ENCODE measurements at places on chromosomes 2 and 18.

DNA sequence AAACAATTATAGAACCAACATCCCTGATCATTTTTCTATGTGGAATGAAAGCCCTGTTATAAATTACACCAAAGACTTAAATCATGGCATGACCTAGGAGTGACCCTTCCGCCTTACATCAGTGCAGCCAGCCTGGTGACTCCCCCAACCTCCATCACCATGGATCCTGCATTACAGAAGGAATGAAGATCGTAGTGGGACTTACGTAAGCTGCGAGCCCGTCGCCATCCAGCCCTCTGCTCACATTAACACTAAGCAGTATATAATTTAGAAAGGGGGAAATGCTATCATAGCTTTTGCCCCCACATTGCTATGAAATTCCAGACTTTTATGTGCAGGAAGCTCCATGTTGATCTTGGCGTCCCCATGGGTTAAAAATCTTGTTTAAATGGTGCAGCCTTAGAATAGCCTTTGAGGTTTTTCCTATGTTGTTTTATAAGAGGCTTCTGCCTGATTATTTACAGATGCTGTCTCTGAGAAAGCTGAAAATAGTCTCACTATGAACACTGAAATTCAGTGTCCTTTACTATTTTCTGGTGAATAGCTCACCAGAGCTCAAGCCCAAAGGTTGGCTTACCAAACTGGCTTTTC lies 76.3 kb downstream of the COLEC12 start:
- no peak for DNase-seq

DNA sequence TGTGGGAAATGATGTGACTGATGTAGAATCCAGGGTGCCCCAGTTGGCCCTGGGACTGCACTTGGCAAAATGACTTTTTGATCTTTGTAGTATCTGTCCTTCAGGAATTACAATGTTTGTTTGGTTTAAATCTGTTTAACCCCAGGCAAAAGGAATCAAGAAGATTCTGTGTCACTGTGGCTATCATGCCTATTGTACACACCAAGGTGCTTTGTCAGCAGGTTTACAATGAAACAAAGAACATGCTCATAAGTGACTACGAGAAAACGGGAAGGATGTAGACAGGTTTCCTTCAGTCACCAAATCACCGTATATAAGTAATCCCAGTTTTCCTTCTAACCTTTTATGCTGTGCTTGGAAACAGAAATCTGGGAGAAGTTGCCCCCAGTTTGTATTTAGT lies 109.5 kb downstream of the RTN4 start:
- DNase-seq = no peak

DNA sequence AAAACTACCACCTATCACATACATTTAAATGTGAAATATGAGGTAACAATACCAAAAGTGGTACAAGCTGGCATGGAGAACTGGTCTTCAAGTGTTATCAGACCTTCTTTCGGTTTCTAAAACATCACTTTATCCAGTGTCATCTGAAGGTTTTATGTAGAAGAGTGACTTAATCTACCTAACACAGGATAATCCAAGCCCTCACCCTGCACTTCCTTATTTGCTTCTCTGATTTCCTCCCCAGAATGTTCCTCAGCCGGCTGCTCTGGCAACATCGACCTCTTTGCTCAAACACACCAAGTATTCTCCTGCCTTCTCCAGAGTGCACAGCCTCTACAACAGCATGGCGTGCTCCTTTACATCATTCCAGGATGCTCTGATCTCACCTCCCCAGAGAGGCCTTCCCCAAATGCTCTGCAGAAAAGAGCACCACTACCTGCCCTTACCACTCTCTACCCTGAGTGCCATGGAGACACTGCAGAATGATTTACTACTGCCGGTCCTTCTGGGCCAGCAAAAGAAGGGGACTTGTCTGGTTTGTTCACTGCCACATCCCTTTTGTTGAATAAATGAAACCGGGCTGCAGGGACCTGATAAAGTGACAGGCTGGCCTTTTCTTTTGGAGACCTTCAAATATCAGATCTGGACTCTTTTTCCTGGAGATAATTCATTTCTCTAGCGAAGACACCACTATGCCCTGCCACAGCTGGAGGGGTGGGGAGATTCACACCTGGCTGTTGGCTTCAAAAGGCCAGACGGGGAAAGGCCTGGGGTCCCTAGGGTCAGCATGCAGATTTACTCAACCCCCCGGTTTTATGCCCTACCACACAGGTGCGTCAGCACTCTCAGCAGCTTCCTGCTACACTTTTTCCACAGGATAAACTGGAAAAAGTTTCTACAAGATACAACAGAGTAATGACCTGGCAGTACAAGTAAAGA lies 42.0 kb downstream of the TTR start:
- DNase-seq = no peak

DNA sequence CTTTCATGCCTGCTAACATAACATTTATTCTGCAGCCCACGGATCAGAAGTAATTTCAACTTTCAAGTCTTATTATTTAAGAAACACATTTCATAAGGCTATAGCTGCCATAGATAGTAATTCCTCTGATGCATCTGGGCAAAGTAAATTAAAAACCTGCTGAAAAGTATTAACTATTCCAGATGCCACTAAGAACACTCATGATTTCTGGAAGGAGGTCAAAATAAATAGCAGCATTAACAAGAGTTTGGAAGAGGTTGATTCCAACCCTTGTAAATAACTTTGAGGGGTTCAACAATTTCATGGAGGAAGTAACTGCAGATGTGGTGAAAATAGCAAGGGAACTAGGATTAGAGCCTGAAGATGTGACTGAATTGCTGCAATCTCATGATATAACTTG lies 77.6 kb downstream of the CCDC148 start:
- no peak for DNase-seq

DNA sequence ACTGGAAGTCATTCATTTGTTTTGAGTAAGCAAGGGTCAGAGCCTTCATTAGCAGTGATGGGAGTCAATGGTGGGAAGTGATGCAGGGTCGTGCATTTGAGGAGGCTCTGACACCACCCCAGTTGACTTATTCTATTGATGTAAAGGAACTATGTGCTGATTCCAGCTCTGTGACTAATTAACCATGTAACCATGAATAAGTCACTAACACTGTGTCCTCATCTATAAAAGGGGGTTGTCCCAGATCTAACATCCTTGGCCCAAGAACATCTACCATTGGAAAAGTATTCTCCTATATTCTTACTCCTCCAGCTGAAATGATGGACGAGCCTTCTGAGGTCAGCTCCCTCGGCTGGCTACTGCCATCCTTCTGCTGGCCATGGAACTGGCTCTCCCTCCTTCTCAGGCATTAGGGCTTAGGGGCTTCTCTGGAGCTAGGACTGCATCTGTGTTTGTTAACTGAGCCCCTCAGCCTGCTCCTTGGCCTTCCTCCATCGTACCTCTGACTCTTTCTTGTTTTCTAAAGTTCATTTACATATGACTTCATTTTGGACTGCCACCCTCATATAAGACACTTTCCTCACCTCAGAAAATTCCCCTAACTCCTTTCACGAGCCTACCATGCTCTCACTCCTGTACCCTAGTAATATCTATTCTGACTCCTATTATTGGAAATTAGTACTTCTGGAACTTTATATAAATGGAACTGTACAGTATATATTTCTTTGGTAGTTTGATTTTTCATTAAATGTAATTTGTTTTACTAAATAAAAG lies 115.5 kb downstream of the KCTD1 start:
- no peak for DNase-seq

- DNase-seq = no peak
Measured at GRCh38 chr2:97742381-97742847, 29.0 kb downstream of the ZAP70 start.

DNA sequence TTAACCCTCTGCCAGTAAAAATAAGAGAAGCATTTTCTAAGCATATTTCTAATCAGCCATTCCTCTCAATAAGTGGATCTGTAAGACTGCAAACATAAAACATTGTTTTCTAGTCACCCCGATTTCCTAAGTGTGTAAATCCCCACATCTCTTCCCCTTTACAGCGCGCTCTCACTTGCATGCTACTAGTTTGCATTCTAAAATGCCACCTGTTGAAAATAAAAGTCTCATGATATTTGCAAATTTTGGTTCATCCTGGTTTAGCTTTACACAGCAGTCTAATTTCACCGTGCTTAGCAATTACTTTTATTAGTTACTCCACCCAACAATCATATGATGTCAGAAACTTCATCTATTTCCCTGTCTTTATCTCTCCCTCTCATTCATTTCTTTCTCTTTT lies 1230.7 kb upstream of the ZEB2 start:
- DNase-seq = no peak

DNA sequence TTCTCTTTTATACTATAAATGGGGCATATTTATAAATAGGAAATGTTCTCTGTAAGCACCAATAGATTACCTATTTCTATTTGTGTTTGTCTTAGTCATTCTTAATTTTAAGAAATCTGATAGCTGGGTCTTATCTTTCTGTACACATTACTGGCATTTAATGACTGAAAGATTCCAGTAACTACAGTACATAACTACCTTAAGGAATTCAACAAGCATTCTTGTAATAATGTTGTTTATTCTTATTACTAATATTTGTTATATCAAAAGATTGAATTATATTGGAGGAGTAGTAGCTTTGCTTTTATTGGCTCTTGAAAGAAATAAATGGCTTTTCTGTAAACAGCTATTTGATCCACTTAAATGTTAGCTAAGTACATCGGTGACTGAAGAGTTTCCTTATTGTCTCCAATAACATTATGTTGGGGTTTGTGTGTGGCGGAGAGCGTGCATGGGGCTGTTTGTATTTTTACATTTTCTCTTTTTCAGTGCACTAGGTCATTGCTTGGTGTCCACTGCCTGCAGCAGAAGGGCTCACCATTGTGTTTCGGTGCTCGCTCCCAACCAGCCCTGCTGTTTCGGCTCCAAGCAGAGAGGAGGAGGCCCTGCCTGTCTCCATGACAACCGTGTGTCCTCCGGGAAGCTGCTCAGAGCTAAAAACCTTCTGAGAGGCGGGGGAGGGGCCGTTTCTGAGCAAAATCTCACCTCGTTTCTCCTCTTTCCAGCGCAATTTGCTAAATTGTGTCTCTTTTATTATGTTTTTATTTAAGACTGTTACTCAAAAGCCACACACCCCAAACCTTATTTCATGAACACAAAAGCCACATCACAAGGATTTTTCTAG lies 112.5 kb upstream of the SLC38A11 start:
- no peak for DNase-seq

DNA sequence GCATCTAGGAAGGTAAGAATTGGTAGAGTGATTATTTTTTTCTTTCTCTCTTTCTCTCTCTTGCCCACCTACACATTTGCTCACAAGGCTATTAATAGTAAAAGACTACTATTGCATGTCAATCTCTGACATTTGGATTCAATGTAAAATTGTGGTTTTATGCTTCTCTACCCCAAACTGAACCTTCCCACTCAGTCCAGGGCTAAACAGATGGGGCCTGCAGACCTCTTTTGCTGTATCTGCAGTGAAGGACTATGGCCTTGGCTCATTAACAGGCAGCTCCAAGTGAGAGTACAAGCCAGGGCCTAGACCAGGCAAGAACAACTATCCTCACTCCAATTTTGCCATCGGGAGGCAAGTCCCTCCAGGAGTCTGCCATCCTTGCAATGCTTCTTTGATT lies 68.3 kb upstream of the ARL4C start:
- DNase-seq = no peak

DNA sequence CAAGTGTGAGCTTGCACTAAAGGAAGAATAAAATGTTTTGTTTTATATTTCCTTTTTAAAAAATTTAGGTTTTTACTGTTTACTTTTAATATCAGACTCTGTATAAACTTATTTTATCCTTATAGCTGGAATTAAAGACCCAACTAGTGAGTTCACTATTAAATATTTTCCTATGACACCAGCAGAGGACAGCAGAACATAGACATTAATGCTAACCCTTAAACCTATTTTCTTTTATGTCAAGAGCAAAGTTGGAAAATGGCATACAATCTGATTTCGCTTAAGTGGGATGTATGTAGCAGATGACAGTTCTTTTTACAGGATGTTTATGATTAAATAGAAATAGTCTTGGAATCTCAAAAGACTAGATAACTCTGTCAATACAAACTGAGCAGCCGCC lies 188.2 kb upstream of the XIRP2 start:
- DNase-seq = no peak

- no peak for DNase-seq
Measured at GRCh38 chr18:76973520-76974266, 151.3 kb downstream of the ZNF236 start.

GRCh38 chr18:74063023-74063422 lies 84.6 kb downstream of the FBXO15 start:
- no peak for DNase-seq

DNA sequence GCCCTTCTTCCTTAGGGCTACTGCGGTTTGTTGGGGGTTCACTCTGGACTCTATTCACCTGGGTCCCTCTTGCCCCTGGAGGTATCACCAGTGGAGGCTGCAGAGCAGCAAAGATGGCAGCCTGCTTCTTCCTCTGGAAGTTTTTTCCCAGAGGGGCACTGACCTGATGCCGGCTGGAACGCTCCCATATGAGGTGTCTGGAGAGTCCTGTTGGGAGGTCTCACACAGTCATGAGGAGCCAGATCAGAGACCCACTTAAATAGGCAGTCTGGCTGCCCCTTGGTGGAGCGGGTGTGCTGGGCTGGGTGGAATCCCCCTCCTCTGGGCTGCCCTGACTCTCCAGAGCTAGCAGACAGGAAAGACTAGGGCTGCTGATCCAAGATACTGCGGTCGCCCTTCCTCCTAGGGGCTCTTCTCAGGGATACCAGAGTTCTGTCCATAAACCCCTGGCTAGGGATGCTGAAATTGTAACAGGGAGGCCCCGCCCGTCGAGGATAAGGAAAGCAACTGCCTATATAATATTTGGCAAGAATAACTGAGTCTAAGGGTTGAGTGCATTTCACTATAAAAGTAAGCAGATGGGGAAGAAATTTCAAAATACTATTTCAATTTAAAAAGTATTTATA lies 140.7 kb downstream of the NOL4 start:
- DNase-seq = no peak

GRCh38 chr2:190441564-190441963 lies 33.4 kb downstream of the MFSD6 start:
- no peak for DNase-seq

DNA sequence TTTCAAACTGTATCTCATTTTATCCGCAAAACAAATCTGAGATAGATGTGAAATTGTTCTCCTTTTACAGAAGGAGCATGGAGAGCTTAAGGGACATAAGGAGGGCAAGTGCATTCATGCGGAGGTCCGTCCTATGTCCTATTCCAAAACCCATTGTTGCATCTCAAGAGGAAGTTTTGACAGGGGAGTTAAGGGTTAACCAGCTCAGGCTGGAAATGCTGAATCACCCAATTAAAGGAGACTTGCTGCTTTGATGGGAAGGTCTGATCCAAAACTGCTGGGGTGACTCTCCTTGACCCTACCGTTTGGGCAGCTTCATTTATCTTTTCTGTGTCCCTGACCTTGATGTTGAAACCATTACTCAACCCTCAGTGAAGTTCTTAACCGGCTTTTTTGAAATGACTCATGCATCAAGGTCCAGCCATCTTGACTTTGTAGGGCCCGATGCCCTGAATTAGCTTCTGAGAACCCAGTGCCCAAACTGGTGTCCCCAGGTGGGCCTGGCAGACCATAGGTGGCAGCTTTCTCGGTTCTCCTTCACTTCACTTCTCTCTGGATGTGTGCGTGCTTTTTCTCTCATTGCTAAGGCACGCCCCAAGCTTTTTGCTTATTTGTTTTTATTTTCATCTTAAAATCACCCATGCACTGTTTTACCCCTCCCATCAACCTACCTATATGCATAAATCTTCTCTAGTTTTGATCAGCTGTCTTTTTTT lies 15.9 kb upstream of the TXNDC2 start:
- peak; percentile 63 for DNase-seq
